Aorta (tissue), 5 donors: ENCODE measurements at places on chromosomes 16 and 17. TPM values are rescaled to one million over a fixed set of nuclear protein-coding genes. Genes with fewer than 3 reads are reported as not detected.

KRTAP2-2 gene
- not detected for polyA plus RNA-seq

SEC14L5 gene
- 0.26 TPM for polyA plus RNA-seq

LYRM9 gene
- 23.8 TPM for polyA plus RNA-seq

MRPS7 gene
- polyA plus RNA-seq, result 37.9 TPM

FGF11 gene
- polyA plus RNA-seq, result not detected

ADAM11 gene
- 0.38 TPM for polyA plus RNA-seq

PHOSPHO1 gene
- 0.72 TPM for polyA plus RNA-seq

TBC1D3C gene
- 0.13 TPM for polyA plus RNA-seq

MVP gene
- polyA plus RNA-seq, result 186 TPM

TAC4 gene
- polyA plus RNA-seq, result not detected

RNF43 gene
- polyA plus RNA-seq, result 1.1 TPM

CENPN gene
- 7.0 TPM for polyA plus RNA-seq

SLC5A11 gene
- polyA plus RNA-seq, result 0.08 TPM

CNGB1 gene
- polyA plus RNA-seq, result not detected

BCAR1 gene
- 56.3 TPM for polyA plus RNA-seq

BTBD17 gene
- not detected for polyA plus RNA-seq

KRTAP9-8 gene
- polyA plus RNA-seq, result not detected

NXN gene
- 13.0 TPM for polyA plus RNA-seq

NOXO1 gene
- polyA plus RNA-seq, result 0.84 TPM

RAB37 gene
- polyA plus RNA-seq, result 1.5 TPM

ST3GAL2 gene
- polyA plus RNA-seq, result 4.1 TPM

DBNDD1 gene
- polyA plus RNA-seq, result 3.2 TPM

PPP1R27 gene
- 0.41 TPM for polyA plus RNA-seq

SKAP1 gene
- polyA plus RNA-seq, result not detected

TBC1D26 gene
- 0.51 TPM for polyA plus RNA-seq

LLGL2 gene
- polyA plus RNA-seq, result 14.4 TPM

HOXB4 gene
- 1.4 TPM for polyA plus RNA-seq

KRT24 gene
- polyA plus RNA-seq, result not detected

RECQL5 gene
- 3.3 TPM for polyA plus RNA-seq

KRT13 gene
- polyA plus RNA-seq, result 38.3 TPM

KRTAP4-5 gene
- polyA plus RNA-seq, result not detected

FBXW10B gene
- 1.3 TPM for polyA plus RNA-seq

RPH3AL gene
- polyA plus RNA-seq, result 3.5 TPM

XYLT2 gene
- 19.3 TPM for polyA plus RNA-seq

IGSF6 gene
- 0.95 TPM for polyA plus RNA-seq

TEKT1 gene
- polyA plus RNA-seq, result not detected

RNU2-1 gene
- polyA plus RNA-seq, result not detected

SRSF1 gene
- polyA plus RNA-seq, result 84.5 TPM

CD300E gene
- polyA plus RNA-seq, result not detected

WNT9B gene
- polyA plus RNA-seq, result not detected

TAT gene
- polyA plus RNA-seq, result not detected

ABCC11 gene
- polyA plus RNA-seq, result 0.13 TPM

TERB1 gene
- not detected for polyA plus RNA-seq

PLSCR3 gene
- 70.8 TPM for polyA plus RNA-seq
